RCC 7860 (cell line): ENCODE measurements at places on chromosomes 2 and 18.

GRCh38 chr2:235432741-235433520, 60.9 kb upstream of the AGAP1 start:
- DNase-seq, result no peak

DNA sequence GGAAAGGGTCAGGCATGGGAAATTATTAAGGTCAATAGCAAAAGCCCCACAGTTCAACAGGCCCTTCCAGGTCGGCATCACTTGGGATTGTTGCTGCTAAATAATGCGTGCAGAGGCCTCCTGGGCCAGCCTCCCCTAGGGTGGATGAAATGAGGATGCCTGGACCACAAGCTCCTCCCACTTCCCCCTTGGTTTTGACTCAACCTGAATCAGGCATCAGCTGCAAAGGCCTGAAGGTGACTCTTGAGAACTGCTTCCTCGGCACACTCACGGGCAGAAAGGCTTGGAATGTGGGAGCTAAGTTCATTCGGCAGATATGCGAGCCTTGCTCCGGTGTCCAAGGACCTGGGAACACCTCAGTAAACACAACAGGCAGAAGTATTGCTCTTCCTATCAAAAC, 69.3 kb downstream of the MBP start:
- DNase-seq, result peak; percentile 65

- no peak for DNase-seq
These were observed 127.6 kb upstream of the DLGAP1 start for GRCh38 chr18:4582431-4583335.

DNA sequence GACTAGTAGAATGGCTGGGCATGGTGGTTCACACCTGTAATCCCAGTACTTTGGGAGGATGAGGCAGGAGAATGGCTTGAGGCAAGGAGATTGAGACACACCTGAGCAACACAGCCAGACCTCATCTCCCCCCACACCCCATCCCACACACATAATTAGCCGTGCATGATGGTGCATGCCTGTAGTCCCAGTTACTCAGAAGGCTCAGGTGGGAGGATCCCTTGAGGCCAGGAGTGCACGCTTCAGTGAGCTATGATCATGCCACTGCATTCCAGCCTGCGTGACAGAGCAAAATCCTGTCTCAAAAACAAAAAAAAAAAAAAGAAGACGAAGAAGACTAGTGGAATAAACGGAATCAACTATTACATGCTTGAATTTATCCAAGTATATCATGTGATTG, 150.0 kb downstream of the STK39 start:
- peak; percentile 82 for DNase-seq

DNA sequence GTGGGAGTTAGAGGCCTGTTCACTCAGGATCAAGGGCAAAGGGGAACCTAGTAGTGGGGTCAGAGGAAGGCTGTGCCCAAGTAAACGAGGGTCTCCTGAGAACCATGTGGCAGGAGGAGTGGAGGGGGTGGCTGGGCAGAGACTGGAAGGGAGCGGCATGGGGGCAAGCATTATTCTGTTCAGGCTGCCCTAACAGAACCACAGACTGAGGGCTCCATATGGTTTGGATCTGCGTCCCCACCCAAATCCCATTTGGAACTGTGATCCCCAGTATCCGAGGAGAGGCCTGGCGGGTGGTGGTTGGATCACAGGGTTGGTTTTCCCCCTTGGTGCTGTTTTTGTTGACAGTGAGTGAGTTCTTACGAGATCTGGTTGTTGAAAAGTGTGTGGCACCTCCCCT, 287.0 kb downstream of the PHLPP1 start:
- no peak for DNase-seq

- DNase-seq, result no peak
These were observed 18.2 kb downstream of the CYBRD1 start for GRCh38 chr2:171540437-171540836.

GRCh38 chr18:37508207-37508606, 57.4 kb downstream of the CELF4 start:
- DNase-seq, result no peak

DNA sequence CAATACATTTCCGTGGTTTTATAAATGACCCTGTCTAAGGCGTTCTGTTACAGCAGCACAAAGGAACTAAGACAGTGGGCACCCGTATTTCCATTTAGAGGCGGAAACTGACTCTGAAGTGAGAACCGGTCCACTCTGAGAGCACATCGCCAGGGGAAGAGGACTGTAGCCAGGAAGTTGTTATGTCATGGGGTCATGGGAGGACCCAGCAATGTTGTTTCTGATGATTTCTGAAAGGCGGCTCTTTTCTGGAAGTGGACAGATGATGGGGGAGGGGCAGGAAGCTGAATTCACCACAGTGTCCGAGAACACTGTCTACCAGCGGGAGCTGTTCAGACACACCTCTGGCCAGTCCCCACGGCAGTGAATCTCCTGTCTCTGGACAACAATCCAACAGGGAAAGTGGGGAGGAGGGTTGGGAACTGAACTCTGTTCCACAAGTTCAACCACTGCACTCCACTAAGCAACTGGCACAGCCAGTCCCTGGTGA, 2.1 kb upstream of the LRRFIP1 start:
- no peak for DNase-seq
